Osteoblast (primary cell): ENCODE measurements at places on chromosomes 1 and 21. TPM values are rescaled to one million over a fixed set of nuclear protein-coding genes. Genes with fewer than 3 reads are reported as not detected.

DNA sequence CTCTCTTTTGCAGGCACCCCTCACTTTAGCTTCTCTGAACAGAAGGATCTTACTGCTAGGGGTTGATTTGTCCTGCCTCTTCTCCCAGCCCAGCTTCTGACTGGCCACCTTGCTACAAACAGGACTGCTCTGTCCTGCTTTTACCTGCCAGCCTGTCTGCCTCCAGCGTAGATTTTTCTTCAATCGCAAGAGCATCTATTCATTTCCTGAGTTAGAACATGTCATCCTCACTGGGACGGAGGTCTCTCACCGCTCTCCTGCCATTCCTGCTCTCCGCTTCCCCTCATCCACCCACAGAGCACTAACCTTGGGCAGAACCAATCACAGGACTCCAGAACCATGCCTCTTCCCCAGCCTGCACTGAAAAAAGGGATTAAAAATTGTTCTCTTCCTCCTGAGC lies 3.5 kb upstream of the ATP1B1 start:
- H3K4me3 ChIP-seq, result no peak overlapping the region
- no peak overlapping the region for H3K27ac ChIP-seq
- peaks cover 33% of the 10 kb centered on the region for H3K27me3 ChIP-seq

DNA sequence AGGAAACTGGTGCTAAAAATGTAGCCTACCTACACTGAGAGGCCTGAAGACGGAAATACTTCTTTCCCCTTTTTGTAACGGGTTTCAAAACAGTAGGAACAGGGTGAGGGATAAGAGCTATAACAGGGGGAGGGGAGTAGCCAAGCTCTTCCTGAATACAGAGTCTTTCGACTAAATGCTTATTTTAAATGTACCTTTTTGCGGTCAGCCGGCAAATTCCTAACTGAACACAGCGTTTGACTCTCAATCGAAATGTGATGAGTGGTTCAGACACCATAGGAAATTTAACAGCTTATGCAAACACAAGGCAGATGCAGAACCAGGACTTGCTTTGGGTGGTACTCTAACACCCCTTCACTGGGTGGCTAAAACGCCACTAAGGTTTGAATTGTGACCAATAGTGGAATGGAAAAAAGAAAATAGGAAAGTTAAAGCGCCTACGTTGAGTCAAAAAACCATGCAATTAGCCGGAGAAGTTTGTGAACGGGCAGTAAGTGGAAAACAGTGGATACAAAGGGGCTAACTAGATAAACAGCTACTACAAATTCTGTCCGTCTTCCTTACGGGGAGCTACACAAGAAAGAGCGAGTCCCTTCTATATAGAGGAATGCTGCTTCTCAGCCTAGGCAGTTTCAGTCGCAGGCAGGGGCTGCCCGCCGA lies 1.7 kb downstream of the EGLN1 start:
- peak; percentile 78 for DNase-seq
- no peaks in the 10 kb centered on the region for H3K36me3 ChIP-seq
- peaks cover 25% of the 10 kb centered on the region for H3K4me1 ChIP-seq
- peak overlapping the region; percentile 50 for H3K27ac ChIP-seq
- H3K4me3 ChIP-seq, result peak overlapping the region; percentile 77
- H3K27me3 ChIP-seq, result no peaks in the 10 kb centered on the region

GRCh38 chr1:188363943-188364342 lies 1535.2 kb downstream of the PLA2G4A start:
- no peaks in the 10 kb centered on the region for H3K4me1 ChIP-seq
- H3K27me3 ChIP-seq, result no peaks in the 10 kb centered on the region
- no peaks in the 10 kb centered on the region for H3K36me3 ChIP-seq
- DNase-seq, result no peak

GRCh38 chr1:209086486-209087192 lies 496.9 kb upstream of the CAMK1G start:
- no peaks in the 10 kb centered on the region for H3K36me3 ChIP-seq
- H3K4me3 ChIP-seq, result no peak overlapping the region
- DNase-seq, result no peak
- H3K27ac ChIP-seq, result no peak overlapping the region
- no peaks in the 10 kb centered on the region for H3K4me1 ChIP-seq

DNA sequence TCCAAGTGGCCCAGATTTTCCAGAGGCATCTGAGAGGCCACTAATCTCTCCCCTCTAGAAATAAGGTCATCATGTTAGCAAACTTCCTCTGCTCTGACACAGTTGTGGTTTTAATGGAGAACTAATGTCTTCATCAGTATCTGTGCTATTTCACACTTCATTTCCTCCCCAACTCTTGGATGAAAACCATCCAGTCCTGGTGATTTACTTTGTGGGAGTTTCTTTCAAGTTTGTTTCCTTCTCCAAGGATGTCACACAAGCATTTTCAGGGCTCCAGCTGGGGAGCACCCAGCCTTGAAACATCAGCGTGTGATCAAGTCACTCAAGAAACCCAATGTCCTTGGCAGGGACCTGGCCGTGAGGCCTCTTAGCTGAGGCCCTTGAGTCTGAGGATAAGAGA lies 38.8 kb downstream of the TBX15 start:
- H3K4me3 ChIP-seq, result no peak overlapping the region
- no peaks in the 10 kb centered on the region for H3K36me3 ChIP-seq
- no peak for DNase-seq
- H3K27ac ChIP-seq, result peak overlapping the region; percentile 68

GRCh38 chr1:45516036-45516435 lies 5.6 kb downstream of the PRDX1 start:
- H3K27ac ChIP-seq, result no peak overlapping the region
- peaks cover 63% of the 10 kb centered on the region for H3K36me3 ChIP-seq
- H3K4me1 ChIP-seq, result peaks cover 4% of the 10 kb centered on the region
- DNase-seq, result no peak

DNA sequence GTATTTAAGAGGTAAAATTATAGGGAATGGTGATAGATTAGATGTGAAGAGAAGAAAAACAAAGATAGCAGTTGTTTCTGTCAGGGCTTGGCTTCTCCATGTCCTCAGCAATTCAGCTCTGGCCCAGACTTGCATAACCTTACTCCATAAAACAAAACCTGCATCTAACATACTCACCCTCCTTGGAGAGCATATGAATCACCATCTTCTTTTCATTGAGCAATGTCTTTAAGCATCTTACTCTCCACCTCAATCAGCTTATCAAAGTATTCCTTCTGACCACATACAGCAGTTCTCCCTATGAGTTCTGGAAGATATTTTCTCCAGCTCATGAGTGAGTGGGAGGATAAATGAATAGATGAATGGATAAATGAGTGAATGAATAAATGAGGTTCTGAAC lies 49.0 kb downstream of the RAB3B start:
- H3K4me3 ChIP-seq, result no peak overlapping the region
- peaks cover 13% of the 10 kb centered on the region for H3K4me1 ChIP-seq
- H3K36me3 ChIP-seq, result peaks cover 10% of the 10 kb centered on the region
- no peaks in the 10 kb centered on the region for H3K27me3 ChIP-seq
- DNase-seq, result no peak
- H3K27ac ChIP-seq, result no peak overlapping the region

DNA sequence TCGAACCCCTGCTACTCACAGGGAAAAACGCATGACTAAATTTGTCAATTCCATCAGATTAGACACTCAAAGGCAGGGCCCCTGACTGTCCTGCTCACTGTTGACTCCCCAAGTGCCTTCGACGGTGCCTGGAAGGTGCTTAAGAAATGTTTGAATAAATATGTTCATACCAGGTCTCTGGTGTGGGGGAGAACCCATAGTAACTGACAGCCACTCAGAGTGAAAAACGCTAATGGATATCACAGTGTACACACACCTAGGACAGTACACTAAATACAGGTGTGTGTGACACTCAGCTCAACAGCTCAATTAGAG lies 39.7 kb upstream of the WASF2 start:
- peaks cover 26% of the 10 kb centered on the region for H3K4me1 ChIP-seq
- peak; percentile 73 for DNase-seq
- no peak overlapping the region for H3K4me3 ChIP-seq
- no peaks in the 10 kb centered on the region for H3K27me3 ChIP-seq
- H3K27ac ChIP-seq, result peak overlapping the region; percentile 13
- H3K36me3 ChIP-seq, result peaks cover 17% of the 10 kb centered on the region

GRCh38 chr21:41411449-41412089 lies 14.5 kb upstream of the MX1 start:
- DNase-seq, result no peak
- H3K4me1 ChIP-seq, result no peaks in the 10 kb centered on the region
- no peaks in the 10 kb centered on the region for H3K36me3 ChIP-seq
- H3K4me3 ChIP-seq, result no peak overlapping the region
- peaks cover 5% of the 10 kb centered on the region for H3K27me3 ChIP-seq

GRCh38 chr21:32056791-32057190 lies 184.0 kb downstream of the HUNK start:
- no peaks in the 10 kb centered on the region for H3K27me3 ChIP-seq
- H3K4me1 ChIP-seq, result no peaks in the 10 kb centered on the region

GRCh38 chr1:62011006-62011405 lies 183.6 kb upstream of the L1TD1 start:
- DNase-seq, result no peak
- no peaks in the 10 kb centered on the region for H3K36me3 ChIP-seq
- H3K4me1 ChIP-seq, result no peaks in the 10 kb centered on the region

DNA sequence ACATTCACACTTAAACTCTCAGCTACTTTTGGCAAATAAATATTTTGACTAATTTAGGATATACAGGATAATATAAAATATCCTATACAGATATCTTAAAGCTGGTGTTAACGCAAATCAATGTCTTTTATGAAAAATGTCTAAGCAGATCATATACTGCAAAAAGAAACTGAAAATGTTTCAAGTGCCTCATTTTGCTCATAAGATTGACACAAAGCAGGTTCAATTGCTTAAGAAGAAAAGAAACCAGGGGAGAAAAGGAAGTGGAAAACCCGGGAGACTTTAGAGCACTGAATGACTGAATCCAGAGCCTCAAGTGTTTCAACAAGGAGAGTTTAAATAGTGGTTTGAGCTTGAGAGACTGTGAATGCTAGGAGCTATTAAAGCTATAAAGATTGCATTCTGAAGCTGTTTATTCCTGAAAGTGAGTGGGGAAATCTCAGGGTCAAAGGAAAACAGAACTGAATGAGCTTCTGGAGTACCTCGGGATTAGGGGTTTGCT lies 1943.0 kb downstream of the MRPL39 start:
- no peak overlapping the region for H3K4me3 ChIP-seq
- no peaks in the 10 kb centered on the region for H3K36me3 ChIP-seq
- DNase-seq, result no peak
- no peaks in the 10 kb centered on the region for H3K27me3 ChIP-seq
- no peaks in the 10 kb centered on the region for H3K4me1 ChIP-seq

DNA sequence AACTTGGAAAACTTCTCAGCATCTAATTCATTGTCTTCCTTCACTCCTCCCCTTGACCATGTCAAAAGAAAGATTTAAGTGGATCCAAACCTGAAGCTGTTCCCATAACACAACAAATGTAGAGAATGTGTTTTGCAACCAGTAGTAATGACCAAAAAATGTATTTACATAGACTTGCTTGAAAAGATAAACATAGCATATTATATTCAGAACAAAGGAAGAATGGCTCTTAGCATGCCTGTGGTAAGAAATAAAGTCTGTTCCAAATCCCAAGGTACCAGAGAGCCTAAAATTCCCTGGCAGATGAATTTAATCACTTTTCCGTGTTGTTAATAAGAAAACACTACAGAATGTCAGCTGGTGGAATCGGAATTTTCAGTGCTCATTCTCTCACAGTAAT lies 36.8 kb downstream of the FMO3 start:
- peak; percentile 10 for DNase-seq
- peaks cover 14% of the 10 kb centered on the region for H3K4me1 ChIP-seq
- no peak overlapping the region for H3K4me3 ChIP-seq
- H3K36me3 ChIP-seq, result no peaks in the 10 kb centered on the region
- peak overlapping the region; percentile 7 for H3K27ac ChIP-seq
- H3K27me3 ChIP-seq, result no peaks in the 10 kb centered on the region

DNA sequence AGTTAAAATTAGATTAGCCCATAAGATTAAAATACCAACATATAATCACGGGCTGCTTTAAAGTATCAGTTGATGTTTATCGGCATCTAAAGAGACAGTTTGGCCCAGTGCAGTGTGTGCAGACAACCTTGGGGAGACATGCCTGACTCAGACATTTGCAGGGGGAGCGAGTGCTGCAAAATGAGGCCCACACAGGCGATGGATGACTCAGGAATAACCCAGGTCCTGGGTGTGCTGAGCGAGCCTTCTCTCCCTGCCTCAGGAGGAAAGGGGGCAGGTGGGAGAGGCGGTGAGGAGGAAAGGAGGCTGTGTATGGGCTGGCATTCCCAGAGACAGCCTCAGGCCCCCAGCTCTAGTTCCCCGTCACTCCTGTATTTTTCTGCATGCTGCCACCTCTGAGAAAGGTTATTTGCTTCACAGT lies 9.0 kb downstream of the SLC9A1 start:
- peak; percentile 96 for DNase-seq
- peak overlapping the region; percentile 32 for H3K4me3 ChIP-seq
- peak overlapping the region; percentile 94 for H3K27ac ChIP-seq
- no peaks in the 10 kb centered on the region for H3K36me3 ChIP-seq
- H3K4me1 ChIP-seq, result peaks cover 16% of the 10 kb centered on the region
- H3K27me3 ChIP-seq, result no peaks in the 10 kb centered on the region

- H3K27me3 ChIP-seq, result peaks cover 15% of the 10 kb centered on the region
- no peak overlapping the region for H3K4me3 ChIP-seq
- H3K36me3 ChIP-seq, result no peaks in the 10 kb centered on the region
- no peak for DNase-seq
Observed at GRCh38 chr1:6960860-6961259, 175.6 kb downstream of the CAMTA1 start.

GRCh38 chr21:21064353-21064752 lies 66.1 kb downstream of the NCAM2 start:
- DNase-seq, result no peak
- no peak overlapping the region for H3K27ac ChIP-seq
- H3K27me3 ChIP-seq, result no peaks in the 10 kb centered on the region
- H3K4me3 ChIP-seq, result no peak overlapping the region
- H3K36me3 ChIP-seq, result no peaks in the 10 kb centered on the region

TMEM82 gene
- not detected in 2 replicates for total RNA-seq

CYYR1 gene
- under 0.01 TPM in 1 of 2 replicates, not detected in the other for total RNA-seq

MYOC gene
- total RNA-seq, result not detected in 2 replicates

CR1L gene
- not detected in 2 replicates for total RNA-seq

DNASE2B gene
- total RNA-seq, result not detected in 2 replicates

ITLN2 gene
- total RNA-seq, result not detected in 2 replicates

TDRD5 gene
- not detected in 2 replicates for total RNA-seq

KIAA1614 gene
- 11.8 and 12.7 TPM in 2 replicates for total RNA-seq

SDC3 gene
- 38.0 and 39.8 TPM in 2 replicates for total RNA-seq

GBP7 gene
- total RNA-seq, result not detected in 2 replicates

TCP10L gene
- 0.72 TPM in 1 of 2 replicates, not detected in the other for total RNA-seq
